ENCODE measurements at places on chromosomes 1 and 21.

DNA sequence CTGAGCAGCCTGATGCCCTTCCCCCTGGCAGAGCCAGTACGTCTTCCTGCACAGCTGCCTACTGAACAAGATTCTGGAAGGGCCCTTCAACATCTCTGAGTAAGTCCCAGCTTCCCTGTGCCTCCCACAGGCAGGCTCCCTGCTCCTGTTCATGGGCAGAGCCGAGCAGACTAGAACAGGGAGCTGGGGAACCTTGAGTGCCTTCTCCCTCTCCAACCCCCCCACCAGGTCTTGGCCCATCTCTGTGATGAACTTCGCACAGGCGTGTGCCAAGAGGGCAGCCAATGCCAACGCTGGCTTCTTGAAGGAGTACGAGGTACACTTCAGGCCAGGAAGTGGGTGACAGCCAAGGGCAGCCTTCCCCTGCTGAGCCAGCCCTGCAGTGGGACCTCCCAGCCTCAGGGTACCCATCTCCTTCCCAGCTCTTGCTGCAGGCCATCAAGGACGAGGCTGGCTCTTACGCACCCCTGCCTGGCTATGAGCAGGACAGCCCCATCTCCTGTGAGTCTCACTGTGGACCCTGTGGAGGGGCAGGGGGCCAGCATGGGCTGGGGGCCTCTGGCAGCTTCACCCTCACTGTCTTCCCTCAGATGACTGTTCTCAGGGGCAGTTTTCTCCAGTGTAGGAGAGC lies 6.4 kb upstream of the LGR6 start:
- no peak for DNase-seq

DNA sequence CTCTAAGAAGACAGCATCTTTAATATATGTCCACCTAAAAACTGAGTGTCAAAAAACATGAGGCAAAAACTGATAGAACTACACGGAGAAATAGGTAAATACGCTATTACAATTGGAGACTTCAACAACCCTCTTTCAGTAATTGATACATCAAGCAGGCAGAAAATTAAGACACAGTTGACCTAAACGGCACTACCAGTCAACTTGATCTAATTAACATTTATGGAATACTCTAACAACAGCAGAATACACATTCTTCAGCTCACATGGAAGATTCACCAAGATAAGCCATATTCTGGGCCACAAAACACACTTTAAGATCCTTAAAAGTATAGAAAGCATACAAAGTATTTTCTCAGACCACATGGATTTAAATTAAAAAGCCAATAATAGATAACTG lies 137.6 kb downstream of the CLIC6 start:
- no peak for DNase-seq

- no peak for DNase-seq
Observed at GRCh38 chr1:98556521-98557158, 104.9 kb upstream of the SNX7 start.

DNA sequence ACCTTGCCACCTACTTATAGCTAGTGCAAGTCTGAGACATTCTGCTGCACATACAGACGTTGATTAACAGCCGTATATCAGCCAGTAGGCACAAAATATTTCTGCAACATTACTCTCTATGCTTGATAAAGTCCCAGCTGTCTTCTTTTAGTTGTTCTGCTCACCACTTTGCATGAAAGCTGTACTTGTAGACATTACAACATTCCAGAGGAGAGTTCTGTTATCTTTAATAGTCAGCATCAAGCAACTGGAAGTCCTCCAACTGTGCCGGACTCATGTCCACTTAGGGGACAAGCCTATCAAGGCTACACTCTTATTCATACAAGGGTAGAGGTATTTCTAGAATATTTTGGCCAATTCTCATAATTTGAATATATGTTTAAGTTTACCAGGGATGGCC lies 50.0 kb downstream of the CACHD1 start:
- no peak for DNase-seq

- no peak for DNase-seq
Observed at GRCh38 chr21:45469273-45470086, 64.5 kb downstream of the COL18A1 start.

DNA sequence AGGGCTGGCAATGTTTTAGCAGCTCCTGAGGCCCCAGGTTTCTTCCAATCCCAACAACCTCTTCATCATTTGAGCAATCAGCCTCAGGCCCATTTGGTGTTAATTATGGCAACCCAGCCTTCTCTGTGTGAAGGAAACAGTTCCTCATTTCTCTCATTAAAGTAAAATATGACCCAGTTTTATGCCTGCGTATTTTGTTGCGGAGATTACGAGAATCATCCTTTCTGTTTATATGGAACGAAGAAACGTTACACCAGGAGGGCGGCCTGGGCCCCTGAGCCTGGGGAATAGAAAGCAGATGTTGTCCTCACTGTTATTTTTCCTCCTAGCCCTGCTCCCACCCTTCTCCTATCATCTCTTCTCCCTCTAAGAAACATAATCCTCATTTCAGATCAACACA lies 332.2 kb upstream of the USP24 start:
- DNase-seq = no peak

DNA sequence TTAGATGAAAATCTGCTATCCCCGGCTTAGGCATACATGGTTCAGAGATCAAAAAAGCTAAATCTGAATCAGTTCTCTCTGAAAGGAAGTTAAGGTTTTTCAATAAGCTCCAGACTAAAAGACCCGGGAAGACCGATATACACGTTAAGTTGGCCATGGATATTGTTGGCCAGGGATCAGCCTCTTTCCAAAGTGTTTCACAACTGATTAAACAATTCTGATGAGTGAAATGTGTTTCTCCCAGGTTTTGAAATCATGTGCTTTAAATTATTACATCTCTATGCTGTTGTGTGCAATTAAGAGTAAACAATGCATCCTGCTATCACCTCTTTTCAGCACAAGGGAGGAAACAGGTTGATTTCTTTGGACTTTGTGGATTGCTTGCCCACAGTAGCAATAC lies 23.7 kb upstream of the GNG12 start:
- DNase-seq = no peak

DNA sequence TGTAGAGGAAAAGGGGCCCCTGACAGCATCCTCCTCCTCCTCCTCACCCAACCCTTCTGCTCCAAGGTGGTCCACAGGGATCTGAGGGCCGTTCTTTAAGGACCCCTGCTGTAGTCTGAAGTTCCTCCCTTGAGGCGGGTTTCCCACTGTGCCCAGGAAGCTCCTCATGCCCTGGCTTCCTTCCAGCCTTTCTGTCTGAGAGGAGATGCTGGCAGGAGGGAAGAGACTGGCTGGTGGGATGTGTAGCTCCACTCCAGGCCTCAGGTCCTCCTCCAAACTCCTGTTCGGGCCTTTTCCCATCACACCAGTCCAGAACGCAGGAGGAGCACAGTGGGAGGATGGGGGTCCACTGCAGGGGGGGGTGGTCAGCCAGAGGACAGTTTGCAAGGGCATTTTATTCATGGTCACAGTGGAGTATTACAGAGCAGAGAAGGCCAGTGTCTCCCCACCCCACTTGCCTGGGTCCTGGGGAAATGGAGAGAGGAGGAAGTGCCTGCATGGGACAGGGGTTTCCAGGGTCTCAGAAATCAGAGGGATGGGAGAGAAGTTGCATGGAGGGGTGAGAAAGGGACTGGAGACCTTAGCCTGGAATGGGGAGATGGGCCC lies 7.8 kb downstream of the ETV3L start:
- DNase-seq = no peak

- no peak for DNase-seq
Observed at GRCh38 chr1:93775224-93775623, 93.6 kb upstream of the BCAR3 start.

- DNase-seq = no peak
Observed at GRCh38 chr1:5815211-5815610, 177.0 kb downstream of the NPHP4 start.

DNA sequence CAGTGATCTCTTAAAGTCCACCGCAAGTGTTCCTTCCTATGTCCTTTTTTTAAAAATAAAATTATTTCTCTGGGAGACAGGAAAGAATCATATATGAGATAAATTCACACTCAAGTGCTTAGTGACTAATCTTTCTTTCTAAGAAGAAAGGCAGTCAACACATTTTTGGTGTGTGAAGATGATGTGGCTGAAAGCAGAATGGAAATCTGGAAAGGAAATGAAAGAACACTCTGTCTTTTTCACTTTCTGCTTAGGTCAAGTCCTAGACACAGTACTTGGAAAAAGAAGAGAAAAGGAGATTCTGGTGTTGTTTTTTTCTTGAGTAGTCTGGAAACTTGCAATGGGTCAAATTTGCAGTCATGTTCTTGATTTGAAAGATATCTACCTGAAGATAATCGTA lies 45.5 kb upstream of the PRRX1 start:
- DNase-seq = no peak

GRCh38 chr1:36081926-36082485 lies 1.9 kb upstream of the TEKT2 start:
- no peak for DNase-seq

GRCh38 chr1:19337289-19337688 lies 25.2 kb downstream of the SLC66A1 start:
- no peak for DNase-seq

- no peak for DNase-seq
Observed at GRCh38 chr1:67939942-67940341, 106.7 kb upstream of the GNG12 start.

- no peak for DNase-seq
Observed at GRCh38 chr1:163535807-163536206, 214.1 kb downstream of the NUF2 start.

- peak; percentile 29 for DNase-seq
Observed at GRCh38 chr1:171610385-171610784, 11.7 kb upstream of the MYOCOS start.

DNA sequence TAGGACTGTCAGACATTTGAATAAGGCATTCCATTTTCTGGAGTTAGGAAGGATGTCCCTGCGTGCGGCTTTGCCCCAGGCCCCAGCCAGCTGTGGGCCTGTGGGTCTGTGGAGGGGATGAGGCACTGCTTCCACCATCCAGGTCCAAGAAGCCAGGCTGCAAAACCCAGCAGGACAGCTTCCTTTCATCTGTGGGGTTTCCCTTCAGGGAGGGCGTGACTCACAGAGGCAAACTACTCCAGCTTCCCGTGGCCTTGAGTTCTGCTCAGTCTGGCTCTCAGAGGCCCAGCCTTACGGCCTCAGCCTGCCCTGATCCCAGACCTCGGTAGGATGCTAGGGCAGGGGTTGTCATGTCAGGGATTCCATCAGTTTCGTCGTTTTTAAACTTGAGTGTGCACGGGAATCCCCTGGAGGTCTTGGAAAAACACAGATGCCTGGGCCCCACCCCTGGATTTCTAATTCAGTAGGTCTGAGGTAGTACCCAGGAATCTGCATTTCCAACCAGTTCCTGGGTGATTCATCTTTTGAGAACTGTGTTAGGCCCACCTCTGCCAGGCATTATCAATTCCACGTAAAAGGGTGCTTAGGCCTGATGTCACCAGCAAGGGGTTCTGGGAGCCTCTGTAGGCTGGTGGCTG lies 32.3 kb upstream of the TENT5C start:
- DNase-seq = no peak

DNA sequence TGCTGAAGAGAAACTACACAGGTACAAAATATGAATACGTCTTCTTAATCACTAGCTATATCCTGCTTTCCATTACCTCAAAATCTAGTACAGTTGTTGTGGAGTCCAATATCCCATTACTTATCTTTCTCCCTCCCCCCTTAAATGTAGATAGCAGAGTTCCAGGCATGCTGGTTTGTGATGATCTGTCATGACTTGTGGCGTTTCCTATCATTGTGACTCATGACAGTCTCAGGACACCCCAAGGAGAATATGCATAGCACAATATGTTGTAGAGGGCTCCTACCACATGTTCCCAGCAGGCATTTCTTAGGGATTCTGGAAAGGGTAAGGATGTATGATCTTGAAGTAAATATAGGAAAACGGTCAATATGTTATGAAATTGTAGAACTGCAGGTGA lies 206.9 kb downstream of the USH2A start:
- DNase-seq = no peak

DNA sequence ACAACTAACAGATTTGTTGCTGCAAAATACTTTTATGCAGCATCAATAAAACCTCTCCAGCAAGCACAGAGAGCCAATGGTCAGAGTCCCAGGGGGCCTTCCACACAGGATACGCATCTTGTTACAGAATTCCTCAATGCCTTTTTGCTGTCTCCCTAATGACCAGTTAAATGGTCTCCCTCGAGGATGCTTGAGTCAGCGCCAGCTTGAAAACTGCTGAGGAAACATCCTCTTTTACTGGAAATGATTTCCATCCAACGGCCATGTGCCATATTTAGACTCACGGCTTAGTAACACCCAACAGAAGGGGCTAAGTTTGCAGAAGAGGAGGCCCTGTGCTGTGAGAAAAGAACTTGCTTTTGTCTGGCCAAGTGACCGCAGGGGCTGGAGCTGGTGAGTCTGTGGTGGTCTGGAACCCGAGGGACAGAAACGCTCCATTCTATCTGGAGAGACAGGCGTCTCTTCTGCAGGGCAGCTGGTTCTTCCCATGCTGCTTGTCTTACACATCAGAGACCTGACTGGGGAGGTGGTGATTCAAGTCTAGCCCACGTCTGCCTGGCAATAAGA lies 496.4 kb downstream of the SETD4 start:
- DNase-seq = no peak

DNA sequence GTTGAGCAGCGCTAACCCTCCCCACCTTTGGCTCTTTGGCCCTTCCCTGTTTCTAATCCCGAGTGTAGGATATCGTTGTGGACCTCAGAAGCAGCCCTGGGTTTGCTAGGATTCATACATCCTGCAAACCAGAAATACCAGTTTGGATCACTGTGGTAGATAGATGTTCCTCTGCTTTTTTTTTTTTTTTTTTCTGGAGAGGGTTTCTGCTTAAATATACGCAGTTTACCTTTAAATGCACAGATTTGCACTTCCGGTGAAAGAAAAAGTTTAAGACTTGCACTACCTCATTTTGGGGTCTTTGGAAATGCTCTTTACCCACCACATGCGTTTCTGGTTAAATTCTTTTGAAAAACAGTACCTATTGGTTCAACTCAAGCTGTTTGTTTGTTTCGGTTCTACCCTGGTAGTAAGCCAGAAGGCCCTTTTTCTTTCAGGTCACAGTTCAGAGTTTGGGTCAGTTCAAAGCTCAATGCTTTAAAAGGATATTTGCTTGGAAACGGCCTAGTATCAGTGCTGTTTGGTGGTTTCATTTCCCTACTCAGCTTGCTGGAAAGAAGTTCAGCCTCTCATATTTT lies 908 bp downstream of the DDI2 start:
- no peak for DNase-seq

GRCh38 chr1:21313886-21314721 lies 23.8 kb upstream of the ECE1 start:
- DNase-seq = peak; percentile 68

GRCh38 chr1:44059212-44059611 lies 27.9 kb upstream of the SLC6A9 start:
- no peak for DNase-seq

DNA sequence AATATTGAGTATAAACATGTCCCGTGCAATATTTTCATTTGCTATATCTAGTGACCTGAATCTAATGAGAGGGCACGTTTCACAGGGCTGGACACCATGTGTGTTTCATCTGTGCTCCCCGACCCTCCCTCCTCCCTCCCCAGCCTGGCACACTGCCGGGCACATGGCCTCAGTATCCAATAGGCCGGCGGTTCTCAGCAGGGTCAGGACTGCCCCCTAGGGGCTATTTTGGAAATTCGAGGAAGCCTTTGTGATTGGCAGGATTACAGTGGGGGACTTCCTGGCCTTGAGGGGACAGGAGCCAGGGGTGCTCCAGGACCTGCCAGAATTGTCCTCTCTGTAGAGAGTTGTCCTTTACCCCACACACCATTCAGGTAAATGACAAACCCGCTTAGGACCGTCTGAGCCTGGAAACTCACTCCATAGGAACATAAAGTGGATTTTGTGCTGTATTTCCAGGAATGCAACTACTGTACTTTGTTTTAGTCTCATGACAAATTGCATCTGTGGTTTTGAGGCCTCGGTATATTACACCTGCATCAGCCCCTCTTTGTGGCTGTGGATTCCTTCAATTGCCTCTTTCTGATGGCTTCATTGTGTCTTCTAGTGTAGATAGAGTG lies 109.5 kb upstream of the SIM2 start:
- DNase-seq = no peak

Data from GF-D8 (cell line).